Activated naive CD8-positive, alpha-beta T cell treated with anti-CD3 and anti-CD28 coated beads, Interleukin-2, amount 50 U/mL, for 16 hours (primary cell): ENCODE measurements at places on chromosomes 1 and 21.

DNA sequence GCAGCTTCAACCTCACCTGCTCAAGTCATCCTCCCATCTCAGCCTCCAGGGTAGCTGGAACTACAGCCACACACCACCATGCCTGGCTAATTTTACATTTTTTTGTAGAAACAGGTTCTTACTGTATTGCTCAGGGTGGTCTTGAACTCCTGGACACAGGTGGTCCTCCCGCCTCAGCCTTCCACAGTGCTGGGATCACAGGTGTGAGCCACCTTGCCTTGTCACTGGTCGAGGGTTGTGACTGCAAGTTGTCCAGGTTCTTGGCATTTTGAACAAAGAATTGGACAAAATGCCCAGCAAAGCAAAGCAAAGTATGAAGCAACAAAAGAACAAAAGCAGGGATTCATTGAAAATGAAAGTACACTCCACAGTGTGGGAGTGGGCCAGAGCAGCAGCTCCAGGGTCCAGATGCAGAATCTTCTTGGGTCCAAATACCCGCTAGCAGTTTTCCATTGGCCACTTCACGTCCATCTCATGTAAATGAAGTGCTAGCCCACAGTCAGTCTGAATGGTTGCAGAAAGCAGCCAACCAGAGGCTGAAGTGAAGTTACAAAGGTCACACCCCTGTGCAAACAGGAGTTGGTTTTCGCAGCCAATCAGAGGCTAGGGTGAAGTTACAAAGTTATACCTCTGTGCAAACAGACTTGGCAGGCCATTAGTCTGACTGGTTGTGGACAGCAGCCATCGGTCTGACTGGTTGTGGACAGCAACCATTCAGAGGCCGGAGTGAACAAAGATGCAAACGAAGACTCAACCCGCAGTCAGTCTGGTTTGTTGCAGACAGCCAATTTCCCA lies 109.5 kb upstream of the KIF26B start:
- no peak for DNase-seq

- no peak for DNase-seq
Measured at GRCh38 chr21:39040494-39041110, 142.6 kb downstream of the PSMG1 start.

DNA sequence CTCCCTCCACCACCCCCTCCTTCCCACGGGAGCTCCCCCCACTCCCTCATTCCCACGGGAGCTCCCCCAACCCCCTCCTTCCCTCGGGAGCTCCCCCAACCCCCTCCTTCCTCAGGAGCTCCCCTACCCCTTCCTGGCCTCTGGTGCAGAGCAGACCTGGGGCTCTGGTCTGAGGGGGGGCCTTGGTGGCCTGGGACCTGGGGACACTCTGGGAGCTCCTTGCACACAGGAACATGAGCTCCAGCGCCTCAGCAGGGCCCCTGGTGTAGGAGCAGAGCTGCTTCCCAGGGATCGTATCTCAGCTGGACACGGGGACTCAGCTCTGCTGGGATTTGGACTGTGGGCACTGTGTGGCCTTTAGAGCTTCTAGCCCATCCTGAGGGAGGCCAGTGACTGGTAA lies 19.7 kb upstream of the PRSS38 start:
- DNase-seq = no peak

DNA sequence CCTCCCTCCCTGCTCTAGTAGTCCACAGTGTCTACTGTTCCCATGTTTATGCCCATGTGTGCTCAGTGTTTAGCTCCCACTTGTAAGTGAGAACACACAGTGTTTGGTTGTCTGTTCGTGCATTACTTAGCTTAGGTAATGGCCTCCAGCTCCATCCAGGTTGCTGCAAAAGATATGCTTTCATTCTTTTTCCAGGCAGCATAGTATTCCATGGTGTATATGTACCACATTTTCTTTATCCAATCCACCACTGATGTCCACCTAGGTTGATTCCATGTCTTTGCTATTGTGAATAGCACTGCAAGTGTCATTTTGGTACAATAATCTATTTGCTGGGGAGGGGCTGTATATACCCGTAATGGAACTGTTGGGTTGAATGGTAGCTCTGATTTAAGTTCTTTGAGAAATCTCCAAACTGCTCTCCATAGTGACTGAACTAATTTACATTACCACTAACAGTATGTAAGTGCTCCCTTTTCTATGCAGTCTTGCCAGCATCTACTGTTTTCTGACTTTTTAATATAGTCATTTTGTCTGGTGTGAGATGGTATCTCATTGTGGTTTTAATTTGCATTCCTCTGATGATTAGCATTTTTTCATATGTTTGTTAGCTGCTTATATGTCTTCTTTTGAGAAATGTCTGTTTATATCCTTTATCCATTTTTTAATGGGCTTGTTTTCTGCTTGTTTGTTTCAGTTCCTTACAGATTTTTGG lies 191.9 kb upstream of the DMRTA2 start:
- DNase-seq = no peak
